ENCODE measurements at places on chromosomes 4 and X.

- no peak for DNase-seq
Observed at GRCh38 chrX:120271218-120271617, 20.6 kb downstream of the ZBTB33 start.

GRCh38 chr4:33255507-33255906 lies 2535.3 kb downstream of the PCDH7 start:
- no peak for DNase-seq

DNA sequence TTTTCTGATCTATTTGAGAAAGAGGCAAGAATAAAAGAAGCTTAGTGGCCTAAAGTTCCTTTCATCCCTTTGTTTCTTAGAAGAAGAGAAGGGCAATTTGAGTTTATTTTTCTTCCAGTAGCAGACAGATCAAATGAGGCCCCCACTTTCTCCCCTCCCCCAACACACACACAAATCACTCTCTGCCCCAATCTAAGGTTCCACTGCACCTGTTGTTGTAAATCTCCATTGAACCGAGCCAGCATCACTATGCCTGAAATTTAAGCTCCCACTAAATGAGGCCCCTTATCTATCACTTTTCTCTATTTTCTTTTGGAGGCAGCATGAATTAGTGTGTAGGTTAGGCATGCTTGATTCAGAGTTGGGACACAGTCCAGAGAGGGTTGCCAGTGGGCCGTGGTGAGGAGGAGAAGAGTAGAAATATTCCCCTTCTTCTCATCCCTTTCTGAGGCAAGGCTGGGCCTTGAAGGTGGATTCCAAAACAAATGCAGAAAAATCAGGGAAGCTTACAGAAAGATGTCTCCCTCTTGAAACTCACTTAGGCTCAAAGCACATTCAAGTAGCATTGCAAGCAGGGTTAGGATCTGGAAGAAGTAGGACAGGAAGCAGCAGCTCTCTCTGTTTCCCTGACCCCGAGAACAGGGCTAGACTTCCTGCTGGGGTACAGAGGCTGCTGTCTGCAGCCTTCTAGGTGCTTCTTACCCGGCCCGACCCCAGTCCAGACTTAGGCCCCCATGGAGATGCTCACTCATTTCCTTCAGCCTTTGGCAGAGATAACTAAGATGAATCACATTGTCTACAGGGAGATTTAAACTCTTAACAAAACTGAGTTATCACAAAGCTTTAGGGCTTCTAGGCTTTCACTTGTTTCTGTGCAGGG lies 70.7 kb downstream of the RASL11B start:
- no peak for DNase-seq

DNA sequence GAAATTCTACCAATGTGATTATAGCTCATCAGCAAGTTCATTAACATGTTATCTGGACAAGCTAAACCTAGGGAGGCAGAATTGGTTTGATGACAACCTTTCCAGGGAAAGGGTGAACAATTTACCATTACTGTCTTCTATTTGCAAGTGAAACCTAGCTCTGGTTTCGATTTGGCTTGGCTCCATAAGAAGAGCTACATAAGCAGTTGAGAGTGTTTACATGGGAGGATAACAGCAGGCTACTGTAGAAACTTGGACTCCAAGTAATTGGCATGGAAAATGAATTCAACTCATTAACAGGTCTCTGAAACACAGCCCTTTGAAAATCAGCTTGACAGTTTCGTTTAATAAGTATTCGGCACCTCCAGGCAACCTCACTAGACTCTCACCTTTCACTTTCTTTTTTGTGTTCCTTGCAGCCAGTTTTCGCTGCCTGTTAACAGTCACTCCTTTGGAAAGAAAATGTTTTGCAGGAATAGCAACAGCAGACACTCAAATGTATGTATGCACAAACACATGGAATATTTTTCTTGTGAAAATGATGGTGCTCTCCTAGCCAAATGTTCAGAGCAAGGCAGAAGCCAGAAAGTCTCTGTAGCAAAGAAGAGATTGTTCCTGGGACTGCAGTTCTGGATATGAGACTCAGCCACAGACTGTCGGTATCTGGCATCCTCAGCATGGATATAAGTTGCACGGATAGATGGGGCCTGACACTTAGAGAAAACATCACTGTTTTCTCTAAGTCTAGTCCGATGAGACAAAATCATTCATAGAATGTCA lies 27.5 kb downstream of the POU3F4 start:
- DNase-seq, result no peak

GRCh38 chrX:2513121-2513664 lies 12.4 kb upstream of the DHRSX start:
- no peak for DNase-seq

DNA sequence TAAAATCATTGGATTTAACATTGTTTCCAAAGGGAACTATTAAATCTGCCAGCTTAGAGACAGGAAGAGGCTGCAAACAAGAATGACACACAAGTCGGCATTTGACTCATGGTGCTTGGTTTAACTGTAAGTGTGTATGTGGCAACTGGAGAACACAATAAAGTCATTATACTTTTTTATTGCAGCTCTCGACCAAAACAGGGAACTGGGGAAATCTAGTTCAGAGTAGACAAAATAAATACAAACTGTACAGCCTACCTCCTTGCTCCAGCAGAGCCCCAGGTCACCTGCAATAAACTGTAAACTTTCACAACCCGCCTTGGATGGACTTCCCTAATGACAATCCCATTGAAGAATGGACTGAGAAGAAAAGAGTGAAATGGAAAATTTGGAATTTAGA lies 24.0 kb downstream of the NPY5R start:
- no peak for DNase-seq
